T-helper 1 cell (primary cell): ENCODE measurements at places on chromosomes 13 and 19.

DNA sequence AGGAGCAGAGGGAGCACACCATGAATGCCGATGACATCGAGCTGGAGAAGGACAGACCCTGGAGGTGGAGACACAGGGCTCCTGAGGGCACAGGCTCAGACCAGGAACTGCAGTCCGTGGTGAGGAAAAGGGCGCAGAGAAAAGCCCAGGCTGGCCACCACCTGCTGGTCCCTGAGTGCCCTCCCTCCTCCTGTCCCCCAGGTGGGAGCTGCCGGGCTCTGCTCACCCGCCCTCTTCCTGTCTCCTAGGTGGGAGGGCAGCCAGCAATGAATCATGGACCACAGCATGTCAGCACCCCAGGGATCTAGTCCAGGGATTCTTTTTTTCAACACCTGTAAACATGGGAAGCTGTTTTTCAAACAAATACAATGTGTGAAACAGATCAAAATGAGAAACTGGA is 94.6 kb upstream of the ARHGEF7 start:
- DNase-seq, result no peak

GRCh38 chr19:3969435-3970312 is 1.2 kb downstream of the DAPK3 start:
- DNase-seq, result no peak

DNA sequence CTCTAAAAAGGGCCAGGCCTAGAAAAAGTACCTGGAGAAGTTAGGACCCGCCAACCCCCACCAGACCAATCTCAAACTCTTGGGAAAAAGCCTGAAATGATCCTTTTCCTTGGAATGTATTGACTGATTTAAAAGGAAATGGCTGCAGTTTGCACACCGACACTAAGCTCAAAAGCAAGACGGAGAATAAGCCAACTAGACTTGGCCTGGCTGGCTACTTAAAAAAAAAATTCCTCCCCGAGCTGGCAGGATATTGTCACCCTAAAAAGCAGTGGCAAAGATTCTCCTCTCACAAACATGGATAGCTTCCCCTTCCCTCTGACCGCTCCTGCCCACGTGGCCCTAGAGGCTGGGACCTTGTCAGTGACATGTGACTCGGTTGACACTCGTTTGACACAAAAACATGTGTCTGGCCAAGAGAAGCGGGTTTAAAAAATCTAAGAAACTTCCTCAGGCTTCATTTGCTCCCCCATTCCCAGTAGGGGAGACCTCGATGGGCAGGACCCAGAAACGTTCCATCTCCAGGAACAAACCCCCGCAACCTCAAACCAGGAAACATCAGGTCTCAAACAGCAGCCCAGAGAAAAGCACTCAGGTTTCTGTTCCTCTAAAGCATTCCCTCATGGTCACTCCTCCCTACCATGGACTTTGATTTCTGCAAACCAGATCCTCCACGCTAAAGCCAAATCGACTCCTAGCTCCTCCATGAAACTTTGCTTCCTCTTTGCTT is 1.3 kb downstream of the RFX1 start:
- no peak for DNase-seq

DNA sequence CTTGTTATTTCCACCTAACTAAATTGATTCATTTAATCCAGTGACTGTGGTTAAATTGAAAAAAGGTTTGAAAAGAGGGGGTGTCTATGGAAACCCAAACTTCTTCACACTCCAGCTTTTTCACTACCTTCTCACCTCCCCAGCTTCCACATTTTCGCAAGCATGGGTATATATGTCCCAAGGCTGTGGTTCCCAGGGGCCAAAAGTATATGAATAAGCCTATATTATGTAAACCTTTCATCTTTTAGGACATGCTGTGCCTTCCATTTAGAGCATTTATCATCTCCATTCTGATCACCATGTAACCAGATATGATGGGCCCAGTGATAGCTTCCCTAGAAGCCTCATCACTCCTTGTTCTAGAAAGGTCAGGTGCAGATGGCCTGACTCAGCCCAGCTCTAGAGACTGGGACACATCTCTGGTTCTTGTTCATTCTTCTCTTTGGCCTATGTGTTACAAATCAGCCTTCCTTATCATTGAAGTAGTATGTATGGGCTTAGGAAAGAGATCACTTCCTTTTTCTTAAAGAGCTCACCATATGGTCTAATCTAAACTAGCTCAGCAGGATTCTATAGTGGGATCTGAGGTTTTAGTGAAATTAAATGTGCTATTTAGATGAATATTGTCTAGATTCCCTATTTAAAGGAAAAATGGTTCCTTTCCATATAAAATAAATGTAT is 19.5 kb upstream of the ARL11 start:
- DNase-seq, result no peak

- no peak for DNase-seq
These were observed 96.8 kb downstream of the TSHZ3 start for GRCh38 chr19:31252441-31252840.

GRCh38 chr13:108588516-108588915 is 40.9 kb upstream of the MYO16 start:
- DNase-seq, result no peak

- no peak for DNase-seq
These were observed 35.2 kb downstream of the MBNL2 start for GRCh38 chr13:97257228-97257755.

- no peak for DNase-seq
These were observed 1.8 kb upstream of the CD37 start for GRCh38 chr19:49333418-49333805.

- no peak for DNase-seq
These were observed 59.5 kb downstream of the FGF9 start for GRCh38 chr13:21730186-21730880.

DNA sequence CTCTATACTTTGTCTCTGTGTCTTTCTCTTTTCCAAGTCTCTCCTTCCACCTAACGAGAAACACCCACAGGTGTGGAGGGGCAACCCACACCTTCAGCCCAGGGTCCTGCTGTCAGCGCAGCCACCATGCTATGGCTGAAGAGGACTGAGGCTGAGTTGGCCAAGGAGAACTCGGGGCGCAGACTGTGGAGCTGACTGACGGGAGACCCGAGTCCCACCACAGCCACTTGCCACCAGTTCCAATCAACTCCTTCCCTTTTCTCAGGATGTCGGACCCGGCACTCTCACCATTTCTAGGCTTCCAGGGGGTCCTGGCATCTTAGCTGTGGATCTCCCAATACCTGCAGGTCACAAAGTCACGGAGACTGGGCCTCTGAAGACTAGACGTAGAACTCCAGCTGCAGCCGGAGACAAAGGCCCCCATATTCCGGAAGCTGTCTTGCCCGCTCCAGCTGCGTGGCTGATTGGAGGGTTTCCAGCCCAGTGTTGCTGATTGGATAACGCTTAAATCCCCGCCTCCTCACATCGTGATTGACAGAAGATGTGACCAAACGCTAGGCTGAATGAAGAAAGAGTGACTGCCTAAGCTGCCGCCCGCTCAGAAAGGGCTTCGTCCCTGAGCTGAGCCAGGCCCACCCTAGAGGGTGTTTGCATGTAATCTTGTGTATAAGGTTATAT is 63.6 kb downstream of the ZNF429 start:
- peak; percentile 91 for DNase-seq

DNA sequence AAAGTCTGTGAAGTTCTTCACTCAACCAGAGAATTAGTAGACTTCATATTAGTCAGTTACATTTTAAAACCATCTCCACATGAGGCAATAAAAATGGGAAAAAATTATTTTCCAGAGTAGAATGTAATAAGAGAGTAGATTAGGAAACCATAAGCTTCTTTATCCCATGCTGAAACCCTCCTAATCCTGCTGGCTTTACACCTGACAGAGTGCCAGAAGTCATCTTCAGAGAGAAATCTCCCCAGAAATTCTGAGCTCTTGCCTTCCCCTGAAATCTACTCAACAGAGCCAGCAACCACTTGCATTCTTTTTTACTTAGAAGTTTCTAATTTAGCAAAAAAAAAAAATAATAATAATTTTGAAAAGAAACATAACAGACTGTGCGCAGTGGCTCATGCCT is 279.9 kb downstream of the NHLRC3 start:
- no peak for DNase-seq

DNA sequence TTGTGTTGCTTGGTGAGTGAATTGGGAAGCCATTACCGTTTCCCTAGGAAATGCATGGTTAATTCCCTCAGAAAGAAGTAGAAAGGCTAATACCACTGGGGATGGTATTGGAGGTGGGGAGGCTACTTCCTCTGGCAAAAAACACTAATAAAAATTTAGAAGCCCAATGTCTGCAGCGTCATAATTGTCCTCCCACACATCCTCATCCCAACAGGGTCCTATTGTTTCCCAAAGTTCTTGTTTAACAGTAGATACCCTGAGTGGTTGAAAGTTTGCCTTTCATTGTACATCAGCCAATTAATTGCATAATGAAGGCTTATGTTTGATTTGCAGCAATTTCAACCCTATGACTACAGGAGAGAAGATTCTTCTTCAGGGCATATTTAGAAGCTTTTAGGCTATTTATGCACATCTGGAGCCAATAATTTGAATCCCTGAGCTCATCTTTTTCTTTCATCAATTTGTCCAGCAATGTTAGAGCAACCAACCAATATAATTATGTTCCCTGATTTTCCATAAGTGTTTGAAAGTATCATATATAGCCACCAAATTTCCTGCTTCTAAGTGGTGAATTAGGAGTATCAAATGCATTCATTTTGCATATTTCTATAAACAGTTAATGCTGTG is 491.0 kb downstream of the SLITRK5 start:
- no peak for DNase-seq

DNA sequence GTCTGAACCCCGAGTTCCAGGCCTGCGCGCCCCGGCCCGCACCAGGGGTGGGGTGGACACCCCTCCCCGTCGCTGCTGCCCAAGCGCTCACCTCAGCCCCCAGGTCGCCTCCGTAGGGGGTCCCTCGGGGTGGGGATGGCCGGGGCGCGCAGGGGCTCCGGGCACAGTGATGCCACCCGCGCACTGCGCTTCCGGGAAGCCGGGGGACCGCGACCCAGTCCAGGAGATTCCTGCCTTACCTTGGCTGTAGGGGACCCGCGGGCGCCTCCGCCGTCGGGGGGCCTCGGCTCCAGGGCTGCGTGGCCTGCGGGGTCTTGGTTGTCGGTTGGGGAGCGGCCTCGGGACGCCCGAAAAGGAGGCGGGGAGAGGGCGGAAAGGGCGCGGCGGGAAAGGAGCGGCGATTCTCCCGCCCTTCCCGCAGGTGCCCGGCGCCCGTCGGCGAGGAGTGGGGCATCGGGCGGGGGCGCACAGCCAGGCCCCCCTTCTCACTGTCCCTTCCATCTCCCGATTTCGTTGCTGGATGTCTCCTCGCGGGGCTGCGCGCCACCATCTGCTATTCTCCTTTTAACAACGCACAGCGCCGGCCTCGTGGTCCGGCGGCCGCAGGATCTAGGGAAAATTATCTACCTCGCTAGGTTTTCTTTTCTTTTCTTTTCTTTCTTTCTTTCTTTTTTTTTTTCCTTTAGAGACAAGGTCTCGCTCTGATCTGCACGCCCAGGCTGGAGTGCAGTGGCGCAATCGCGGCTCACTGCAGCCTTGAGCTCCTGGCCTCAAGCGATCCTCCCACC is at the start of gene KEAP1:
Gene KEAP1, minus strand, starts transcription at position 355 of the 788 bp plus-strand sequence. CDS start 3,323 bp downstream, outside the sequence.
- DNase-seq, result peak; percentile 46

DNA sequence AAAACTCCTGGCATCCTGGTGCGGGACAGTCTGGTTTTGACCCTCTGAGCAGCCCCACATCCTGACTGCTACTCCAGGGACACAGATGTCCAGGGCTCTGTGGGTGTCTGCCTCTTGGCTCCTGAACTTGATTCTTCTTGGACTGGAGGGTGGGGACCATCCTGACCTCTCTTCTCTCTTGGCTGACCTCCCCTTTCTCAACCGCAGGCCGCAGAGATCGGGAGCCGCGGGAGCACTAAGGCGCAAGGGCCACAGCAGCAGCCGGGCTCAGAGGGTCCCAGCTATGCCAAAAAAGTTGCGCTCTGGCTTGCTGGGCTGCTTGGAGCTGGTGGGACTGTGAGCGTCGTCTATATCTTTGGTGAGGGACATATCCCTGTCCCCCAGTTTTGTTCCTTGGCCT is 1.0 kb downstream of the TIMM50 start:
- no peak for DNase-seq

GRCh38 chr19:33227242-33227650 is 1.6 kb upstream of the SLC7A10 start:
- no peak for DNase-seq
